ENCODE measurements at places on chromosomes 5 and 9.
A peak's percentile ranks its signal among the peaks of the same experiment; 100 is the strongest.

DNA sequence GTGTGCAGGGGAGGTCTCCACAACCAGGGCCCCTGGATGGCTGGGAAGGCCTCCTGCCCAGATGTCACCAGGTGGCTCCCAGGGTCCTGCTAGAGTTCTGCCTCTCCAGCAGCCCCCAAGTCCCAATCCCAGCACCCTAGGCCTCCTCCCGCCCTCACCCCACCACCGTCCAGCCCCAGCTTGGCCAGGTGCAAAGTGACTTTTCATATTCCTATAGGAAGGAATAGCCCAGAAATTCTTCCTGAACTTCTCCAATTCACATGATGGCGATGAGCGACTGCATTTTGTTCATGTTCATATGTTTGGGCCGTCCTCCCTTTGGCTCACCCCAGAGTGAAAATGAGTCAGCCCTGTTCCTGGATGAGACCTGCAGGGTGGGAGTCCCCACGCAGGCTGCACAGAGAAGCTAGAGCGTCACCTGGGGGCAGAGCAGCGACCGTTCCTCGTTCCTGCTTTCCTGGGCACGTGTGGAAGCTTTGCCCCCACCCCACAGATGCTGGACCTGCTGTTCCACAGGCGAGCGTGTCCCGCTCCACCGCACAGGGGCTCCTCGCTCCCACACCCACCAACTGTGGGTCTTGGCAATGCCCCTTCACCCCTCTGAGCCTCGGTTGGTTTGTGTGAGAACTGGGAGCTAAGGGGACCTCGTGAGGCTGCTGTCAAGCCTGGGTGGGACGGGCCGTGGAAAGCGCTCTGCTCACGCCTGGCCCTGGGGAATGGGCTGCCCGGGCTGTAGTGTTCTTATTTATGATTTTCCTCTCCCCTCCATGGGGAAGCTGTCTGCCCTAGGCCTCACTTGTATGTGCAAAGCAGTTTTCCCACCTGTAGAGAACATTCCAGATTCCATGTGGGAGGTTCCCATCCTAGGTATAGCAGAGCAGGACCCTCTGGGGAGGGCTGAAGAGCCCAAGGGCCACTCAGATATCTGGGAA is 6.9 kb downstream of the MRPS2 start:
- no peak for DNase-seq

DNA sequence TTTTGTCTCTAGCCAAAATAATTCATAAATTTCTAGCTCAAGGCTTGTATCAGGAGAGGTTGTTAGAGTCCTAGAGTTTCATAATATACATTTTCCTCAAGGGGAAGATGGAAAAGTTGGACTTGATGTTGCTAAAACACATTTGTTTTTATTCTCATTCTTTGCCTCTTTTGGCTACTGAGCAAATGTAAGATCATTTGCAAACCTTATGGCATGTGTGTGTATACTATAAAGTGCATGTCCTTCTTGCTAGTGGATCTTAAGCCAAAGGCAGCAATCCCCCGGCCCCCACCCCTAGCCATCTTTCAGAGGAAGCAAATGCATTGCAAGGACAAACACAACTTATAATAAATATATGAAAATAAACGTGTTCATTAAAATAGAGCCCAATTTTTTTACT is 43.0 kb downstream of the ADAMTSL1 start:
- DNase-seq: no peak

DNA sequence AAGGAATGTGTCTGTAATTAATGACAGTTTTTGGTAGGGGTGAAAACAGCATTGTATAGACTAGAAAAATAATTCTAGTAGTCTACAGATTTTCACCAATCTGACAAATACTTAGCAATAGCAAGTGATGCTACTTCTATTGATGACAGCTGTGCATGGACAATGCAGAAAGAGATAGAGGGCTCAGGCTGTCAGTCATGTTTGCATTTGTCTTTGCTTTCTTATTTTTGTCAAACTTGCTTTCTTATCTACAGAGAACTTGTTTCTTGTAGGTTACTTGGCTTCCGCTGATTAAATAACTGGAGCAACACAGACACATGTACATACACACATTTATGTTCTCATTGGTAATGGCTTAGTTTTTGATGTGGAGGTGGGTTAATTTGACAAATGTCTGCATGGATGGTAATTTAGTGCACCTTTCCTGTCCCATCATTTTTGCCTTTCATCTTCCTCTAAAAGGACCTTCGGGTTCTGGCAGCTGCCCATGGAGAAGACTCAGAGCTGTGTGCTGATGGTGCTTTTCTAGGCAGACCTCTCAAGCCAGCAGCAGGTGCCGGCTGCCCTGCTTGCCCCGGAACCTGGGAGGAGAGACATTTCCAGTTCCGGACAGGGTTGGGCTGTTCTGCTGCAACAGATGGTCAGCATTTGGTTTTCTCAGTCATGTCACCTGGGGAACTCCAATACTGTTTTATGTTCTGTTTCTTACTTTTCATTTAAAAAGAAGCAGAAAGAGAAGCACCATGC is 28.8 kb downstream of the CAMK4 start:
- DNase-seq: no peak

DNA sequence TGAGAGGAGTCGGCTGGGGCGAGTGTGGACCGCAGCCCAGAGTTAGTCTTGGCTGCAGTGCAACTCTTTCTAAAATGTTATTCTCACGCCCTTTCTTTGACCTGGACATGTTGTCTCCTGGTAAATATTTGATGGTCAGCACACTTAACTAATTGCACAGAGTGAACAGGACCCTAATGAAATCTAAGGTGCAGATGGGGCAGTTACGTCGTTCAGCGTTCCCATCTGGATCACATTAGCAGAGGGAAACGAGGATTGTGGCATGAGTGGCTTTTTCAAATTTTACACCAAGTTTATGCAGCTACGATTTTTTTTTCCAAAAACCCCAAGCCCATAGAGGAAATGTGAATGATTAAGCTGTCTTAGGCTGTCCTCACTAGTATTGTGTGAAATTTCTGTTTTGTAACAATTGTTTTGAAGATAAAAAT is 483 bp downstream of the C9orf85 start:
- DNase-seq: peak; percentile 75

Data from GM23248 (cell line).